ENCODE measurements at places on chromosomes 7 and 10.

DNA sequence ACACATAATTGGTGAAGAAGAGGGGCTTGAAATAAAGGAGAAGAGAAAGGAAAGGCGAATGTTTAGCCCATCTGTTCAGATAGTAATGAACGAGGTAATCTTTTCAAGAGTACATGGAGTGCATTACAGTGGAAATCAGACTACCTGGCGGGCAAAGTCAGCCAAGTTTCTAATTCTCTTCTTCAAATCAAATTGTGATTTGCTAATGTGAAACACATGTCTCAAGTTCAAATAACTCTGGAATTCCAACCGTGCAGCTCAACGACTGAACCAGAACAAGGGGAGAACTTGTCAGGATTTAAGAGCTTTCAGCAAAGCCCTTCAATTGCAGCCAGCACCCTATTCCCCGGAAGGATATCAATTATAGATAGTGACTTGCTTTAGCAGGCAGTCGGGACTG lies 216.9 kb downstream of the GLI3 start:
- no peak for DNase-seq

- no peak for DNase-seq
These were observed 125.0 kb upstream of the AKR1E2 start for GRCh38 chr10:4701016-4701415.

DNA sequence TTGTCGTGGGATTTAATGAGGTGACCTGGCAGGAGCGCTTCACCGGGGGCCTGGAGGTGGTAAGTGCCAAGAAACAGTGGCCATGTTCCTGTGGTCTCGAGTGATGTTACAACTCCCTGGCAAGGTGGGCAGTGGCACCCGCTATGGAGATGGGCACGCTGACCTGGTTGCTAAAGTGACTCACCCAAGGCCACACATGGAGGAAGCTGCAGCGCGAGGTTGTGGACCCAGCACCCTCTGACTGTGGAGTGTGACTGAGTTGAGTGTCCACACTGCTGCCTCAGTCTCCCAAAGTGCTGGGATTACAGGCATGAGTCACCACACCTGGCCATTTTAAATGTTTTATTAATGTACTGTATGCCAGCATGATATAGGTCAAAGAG lies 73.2 kb downstream of the RGS10 start:
- DNase-seq = no peak

DNA sequence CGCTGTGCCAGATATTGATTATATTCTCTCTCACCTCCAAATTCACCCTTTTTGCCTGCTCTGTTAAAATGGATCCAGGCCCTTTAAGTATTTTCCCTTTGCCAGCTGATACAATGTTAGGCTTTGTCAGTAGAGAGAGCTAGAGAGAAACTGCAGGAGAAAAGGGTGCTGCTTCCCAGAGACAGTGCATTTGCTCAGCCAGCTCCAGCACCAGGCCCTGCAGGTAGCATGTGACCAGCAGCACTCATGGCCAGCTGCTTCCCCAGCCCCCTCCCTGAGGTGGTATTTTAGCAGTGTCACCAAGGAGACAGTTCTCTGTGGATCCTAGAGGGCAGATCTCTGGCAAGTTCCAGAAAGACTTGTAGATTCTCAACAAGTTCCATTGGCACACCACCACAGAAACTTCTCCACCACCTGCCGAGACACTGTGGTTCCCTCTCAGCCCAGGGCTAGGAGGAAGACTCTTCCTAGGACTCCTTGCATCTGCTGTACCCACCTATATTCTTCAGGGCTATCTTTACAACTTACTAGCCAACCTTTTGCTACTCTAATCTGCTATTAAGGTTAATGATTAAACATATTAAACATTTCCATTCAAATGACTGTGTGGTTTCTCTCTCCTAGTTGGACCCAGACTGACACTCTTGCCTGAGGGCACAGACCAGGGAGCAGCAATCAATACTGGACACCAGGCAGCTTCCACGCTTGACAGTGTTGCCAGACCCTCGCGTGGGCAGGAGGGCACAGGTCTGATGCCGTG lies 35.6 kb upstream of the ADAM12 start:
- no peak for DNase-seq

- DNase-seq = no peak
These were observed 41.0 kb downstream of the KIAA1217 start for GRCh38 chr10:24249829-24250415.

DNA sequence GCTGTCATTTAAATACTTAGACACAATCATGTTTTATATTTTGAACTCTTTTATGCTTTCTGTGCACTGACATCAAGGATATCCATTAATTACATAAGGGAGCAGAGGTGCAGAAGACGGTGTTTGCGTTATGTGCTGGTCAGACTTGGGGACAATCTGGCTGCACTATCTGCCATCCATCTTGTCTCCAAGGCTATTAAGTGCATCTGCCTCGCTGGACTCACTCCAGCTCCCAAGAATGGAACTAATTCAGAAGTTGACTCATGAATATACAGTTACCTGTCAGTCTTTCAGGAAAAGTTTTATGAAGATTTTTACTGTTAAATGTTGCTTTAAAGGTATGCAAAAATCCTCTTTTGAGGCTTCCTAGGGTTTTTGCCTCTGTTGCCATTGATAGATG lies 391.0 kb downstream of the SUGCT start:
- DNase-seq = no peak

Measured in globus pallidus (tissue), 1 donor.